ENCODE measurements at places on chromosomes 7 and 10.

- no peak for DNase-seq
Observed at GRCh38 chr10:32163762-32164148, 107.5 kb upstream of the KIF5B start.

DNA sequence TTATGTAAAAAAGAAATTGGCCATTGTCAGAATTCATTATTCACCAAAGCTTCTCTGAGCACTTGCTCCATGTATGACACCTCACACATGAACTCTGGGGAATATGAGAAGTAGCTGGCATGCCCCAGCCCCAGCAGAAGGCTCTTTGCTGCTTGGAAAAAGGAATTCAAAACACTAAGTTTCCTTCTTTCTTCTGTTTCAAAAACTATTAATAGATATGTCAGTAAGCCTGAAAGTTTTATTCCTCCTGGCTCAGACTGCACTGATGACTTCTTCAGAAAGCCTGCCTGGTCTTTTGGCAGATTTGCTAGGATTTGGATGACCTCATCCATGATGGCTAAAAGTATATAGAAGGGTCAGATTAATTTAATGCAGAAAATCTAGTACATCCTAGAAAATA is 511.0 kb downstream of the GFRA1 start:
- DNase-seq: no peak

GRCh38 chr10:73471226-73471625 is 24.6 kb downstream of the PPP3CB start:
- no peak for DNase-seq

GRCh38 chr10:62880162-62880561 is 64.0 kb upstream of the EGR2 start:
- no peak for DNase-seq

DNA sequence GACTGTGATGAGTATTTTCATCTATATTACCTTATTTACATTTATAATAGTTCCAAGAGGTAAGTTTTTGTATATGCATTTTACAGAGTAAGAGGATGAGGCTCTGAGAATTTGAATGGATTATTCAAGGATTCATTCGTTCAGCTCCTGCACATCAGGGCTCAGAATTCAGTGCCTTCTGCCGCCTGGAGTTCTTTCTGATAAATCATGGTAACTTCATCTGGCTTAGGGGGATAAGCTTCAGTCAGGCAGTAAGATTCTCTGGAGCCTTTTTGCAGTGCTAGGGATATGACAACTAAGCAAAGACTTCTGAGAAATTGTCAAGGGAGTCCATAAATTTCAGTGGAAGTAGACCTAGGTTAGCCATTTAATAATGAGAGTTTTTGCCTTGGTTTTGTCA is 668.6 kb downstream of the NRG3 start:
- DNase-seq: no peak

- no peak for DNase-seq
Observed at GRCh38 chr10:97534746-97535367, 36.1 kb downstream of the UBTD1 start.

GRCh38 chr10:126013489-126014281 is 117.3 kb downstream of the FANK1 start:
- no peak for DNase-seq

GRCh38 chr10:97648562-97649404 is 8.3 kb downstream of the PI4K2A start:
- no peak for DNase-seq

- DNase-seq: no peak
Observed at GRCh38 chr10:68938117-68938516, 17.9 kb upstream of the DDX21 start.

DNA sequence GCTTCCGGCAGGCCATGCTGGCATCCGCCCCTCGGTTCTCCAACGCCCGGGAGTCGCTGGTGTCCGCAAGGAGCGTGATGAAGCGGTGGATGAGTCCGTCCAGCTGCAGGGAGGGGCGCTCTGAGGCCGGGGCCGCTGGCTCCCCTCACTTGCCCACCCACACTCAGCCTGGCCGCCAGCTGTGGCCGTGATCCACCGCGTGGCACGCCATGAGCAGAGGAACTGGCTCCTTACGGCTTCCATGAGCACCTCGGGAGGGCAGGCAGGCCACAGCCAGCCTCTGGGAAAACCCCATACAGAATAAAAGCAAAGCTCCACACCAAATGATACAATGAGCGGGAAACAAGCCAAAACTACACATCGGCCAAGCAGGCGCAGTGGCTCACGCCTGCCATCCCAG is 15.5 kb upstream of the MICALL2 start:
- no peak for DNase-seq

Data from activated naive CD8-positive, alpha-beta T cell treated with anti-CD3 and anti-CD28 coated beads, Interleukin-2, amount 50 U/mL, for 16 hours (primary cell).